ENCODE measurements at places on chromosomes 2 and 18.

- no peak for DNase-seq
These were observed 19.7 kb downstream of the DARS1 start for GRCh38 chr2:135965756-135966155.

GRCh38 chr2:46297546-46298271, 502 bp downstream of the EPAS1 start:
- DNase-seq, result no peak

DNA sequence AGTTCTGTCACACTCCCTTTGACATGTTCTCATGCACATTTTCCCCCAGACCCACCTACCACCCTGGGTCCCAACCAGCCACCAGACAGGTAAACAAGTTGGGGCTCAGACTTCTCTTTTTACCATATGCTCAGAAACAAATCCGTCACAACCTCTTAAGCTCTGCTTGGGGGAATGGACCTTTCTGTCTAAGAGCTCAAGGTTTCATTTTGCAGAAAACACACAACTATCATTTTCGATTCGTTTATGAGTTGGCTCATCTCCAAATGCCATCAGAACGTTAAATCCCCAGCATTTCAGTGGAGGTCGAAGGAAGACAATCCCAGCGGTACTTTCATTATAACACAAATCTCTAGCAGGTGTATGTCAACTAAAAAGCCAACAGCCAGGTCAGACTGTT, 30.6 kb upstream of the NCK2 start:
- DNase-seq, result no peak

- no peak for DNase-seq
These were observed 261.4 kb upstream of the MGAT5 start for GRCh38 chr2:133992454-133992853.

DNA sequence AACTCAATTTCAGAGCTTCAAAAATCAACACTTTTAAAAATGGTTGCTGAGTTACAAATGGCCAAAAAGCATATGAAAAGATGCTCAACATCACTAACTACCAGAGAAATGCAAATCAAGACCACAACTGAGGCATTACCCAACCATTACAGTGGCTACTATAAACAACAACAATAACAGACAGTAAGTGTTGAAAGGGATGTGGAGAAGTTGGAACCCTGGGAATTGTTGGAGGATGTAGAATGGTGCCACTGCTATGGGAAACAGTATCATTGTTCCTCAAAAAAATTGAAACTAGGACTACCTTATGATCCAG, 173.3 kb upstream of the SPRED2 start:
- DNase-seq, result no peak

- DNase-seq, result peak; percentile 62
These were observed 9.7 kb downstream of the TMEM18 start for GRCh38 chr2:667332-667999.

GRCh38 chr2:164719996-164720941, 99.0 kb upstream of the GRB14 start:
- peak; percentile 46 for DNase-seq

DNA sequence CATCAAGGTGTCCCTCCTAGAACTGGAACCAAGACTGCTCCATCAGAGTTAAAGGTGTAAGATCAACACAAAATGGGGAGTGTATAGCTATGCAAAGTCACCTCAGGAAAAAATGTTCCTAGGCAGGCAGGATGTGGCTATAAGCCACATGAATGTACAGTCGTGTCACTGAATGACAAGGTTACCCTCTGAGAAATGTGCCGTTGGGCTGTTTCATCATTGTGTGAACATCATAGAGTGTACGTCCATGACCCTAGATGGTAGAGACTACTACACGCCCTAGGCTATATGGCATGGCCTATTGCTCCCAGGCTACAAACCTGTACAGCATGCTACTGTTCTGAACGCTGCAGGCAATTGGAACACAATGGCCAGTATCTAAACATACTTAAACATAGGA, 24.5 kb downstream of the TYMS start:
- DNase-seq, result no peak

GRCh38 chr2:55175254-55176093, 56.6 kb downstream of the CLHC1 start:
- DNase-seq, result peak; percentile 73

GRCh38 chr2:219820767-219821166, 193.3 kb downstream of the SLC4A3 start:
- no peak for DNase-seq

GRCh38 chr2:109318150-109318948, 189.3 kb downstream of the SH3RF3 start:
- DNase-seq, result peak; percentile 91

DNA sequence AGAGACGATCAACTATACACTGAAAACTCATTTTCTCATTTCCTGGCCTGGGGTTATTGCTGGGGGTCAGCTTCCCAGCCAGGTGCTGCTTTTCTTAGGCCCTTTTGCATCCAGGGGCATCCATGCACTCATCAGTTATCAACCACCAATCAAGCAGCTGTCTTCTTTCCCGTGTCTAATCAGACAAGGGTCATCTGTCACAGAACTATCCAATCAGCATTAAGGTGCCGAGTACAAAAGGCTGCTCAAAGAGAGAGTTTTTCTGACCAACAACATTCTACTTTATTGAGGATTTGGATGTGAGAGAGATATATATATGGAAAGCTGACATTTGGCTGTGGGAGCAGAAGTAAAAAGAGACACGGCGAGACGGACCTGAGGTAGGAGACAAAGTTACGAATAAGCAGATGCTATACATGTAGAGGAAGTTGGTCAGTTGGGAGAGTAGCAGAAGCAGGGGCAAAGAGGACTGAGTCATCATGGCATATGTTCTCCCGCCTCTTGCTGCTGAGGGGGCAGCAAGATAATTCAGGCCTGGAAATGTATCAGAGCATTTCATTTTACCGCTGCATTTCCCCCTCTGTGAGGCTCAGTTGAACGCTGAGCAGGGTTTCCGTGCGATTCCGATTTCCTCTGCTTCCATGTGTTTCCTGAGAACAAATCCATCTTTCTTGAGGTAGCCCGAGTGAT, 129.3 kb downstream of the NUP35 start:
- DNase-seq, result peak; percentile 1

DNA sequence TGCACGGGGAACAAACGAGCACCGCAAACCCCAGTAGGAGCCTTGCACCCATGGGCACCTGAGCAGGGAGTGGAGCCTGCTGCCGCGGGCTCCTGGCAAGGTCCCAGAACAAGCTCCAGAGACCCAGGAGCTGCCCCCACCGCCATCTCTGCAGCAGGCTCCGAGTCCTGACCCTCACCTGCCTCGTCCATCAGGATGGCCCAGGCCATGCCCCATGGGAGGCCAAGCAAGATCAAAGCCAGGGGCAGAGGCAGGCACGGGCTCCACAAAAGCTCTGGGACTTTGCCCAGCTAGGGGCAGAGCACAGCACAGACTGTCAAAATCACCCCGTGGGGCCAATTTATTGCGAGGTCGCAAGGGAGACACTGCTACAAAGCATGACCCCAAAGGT, 43.6 kb downstream of the GPC1 start:
- DNase-seq, result no peak

DNA sequence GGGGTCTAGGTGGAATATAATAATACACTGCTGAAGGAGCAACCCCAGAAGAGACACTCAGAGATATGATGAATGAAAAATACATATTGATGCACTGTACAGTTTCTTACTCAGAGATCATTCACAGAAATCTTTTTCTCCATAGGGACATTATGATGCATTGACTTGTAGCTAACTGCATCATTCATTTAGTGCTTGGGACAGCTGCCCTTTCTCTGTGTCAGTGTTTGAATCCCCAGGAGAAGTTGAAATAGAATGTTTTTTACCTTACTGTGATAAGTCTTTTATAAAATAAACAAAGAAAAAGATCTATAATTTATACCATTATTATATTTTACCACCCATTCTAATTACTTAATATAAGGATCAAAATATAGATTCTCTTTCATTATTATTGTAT, 91.7 kb upstream of the DSEL start:
- peak; percentile 17 for DNase-seq

GRCh38 chr2:44929735-44930273, 11.7 kb upstream of the SIX3 start:
- DNase-seq, result no peak

- no peak for DNase-seq
These were observed 135.8 kb upstream of the GPC1 start for GRCh38 chr2:240299710-240300068.

- DNase-seq, result no peak
These were observed 22.0 kb upstream of the STPG4 start for GRCh38 chr2:47177043-47177565.

DNA sequence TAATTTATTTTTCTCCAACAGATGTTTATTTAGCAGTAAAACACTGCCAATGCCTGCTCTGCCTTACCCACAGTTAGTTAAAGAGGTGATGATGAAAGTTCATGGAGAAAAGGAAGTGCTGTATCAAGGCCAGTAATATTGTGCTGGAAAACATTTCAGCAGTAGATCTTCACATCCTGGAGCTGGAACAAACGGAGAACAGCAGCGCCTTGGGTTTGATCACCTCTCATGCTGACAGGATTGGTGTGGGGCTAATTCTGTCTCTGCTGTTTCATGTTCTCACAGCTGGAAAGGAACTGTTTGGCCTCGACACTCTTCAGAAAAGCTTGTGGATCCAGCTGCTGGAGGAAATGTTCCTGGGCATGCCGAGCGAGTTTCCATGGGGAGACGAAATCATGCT, 61.5 kb upstream of the RPE start:
- DNase-seq, result no peak

- DNase-seq, result no peak
These were observed 22.7 kb downstream of the RHOB start for GRCh38 chr2:20469595-20469994.

DNA sequence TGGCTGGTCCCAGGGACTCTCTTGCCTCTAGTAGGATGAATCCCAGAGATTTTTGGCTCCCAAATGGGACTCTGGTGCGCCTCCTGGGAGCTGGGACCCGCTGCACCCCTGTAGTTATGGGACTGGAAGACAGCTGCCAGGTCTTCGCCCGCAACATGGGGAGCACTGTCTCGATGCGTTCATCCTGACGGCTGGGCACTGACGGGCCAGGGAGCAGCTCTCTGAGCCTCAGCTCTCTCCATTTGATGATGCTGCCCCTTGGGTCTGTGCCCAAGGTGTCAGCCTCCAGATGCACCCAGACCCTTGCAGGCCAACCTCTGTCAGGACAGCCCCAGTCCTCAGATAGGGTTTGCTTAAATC, 9.3 kb upstream of the ARMC9 start:
- DNase-seq, result no peak

GRCh38 chr18:72155327-72155726, 388.8 kb downstream of the CBLN2 start:
- no peak for DNase-seq

DNA sequence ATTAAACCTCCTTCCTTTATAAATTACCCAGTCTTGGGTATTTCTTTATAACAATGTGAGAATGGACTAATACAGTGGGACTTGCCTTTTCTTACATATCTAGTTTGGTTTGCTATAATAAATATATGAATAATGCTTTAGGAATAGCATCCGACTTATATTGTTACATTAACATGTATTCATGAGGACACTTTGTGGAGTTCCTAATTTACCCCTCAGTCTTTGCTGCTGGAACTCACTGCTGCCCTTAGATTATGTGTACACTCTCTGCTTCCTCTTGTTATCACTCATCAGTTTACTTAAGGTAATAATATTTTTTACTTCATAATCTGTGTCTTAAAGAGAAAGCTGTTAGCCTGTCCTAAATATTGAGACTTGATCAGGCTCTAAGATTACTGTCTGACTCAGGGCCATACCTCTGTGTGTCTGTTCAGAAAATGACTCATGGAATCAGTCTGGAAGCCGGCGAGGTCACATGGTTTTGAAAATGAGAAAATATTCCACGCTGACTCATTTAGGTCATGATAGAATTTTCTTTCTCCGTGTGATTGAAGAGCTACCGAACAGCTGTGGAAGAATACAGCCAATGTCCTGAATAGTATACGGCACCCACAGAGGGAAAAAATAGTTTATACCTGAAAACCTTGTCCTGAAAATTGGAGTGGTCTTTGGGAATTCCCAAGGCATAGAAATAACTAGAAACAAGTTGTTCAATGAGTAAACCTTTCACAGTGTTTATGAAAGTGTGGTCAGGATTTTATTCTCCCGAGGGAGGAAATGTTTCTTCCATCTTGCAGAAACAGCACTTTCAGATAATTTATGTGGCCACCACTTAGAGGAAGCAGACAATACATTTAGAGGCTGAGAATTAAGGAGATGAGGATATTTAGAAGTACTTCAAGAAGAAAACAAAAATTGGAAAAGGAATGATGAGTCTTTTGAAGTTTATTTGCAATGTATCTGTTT, 156.4 kb downstream of the DSEL start:
- peak; percentile 94 for DNase-seq

GRCh38 chr18:24790347-24790746, 329.9 kb downstream of the HRH4 start:
- DNase-seq, result no peak

DNA sequence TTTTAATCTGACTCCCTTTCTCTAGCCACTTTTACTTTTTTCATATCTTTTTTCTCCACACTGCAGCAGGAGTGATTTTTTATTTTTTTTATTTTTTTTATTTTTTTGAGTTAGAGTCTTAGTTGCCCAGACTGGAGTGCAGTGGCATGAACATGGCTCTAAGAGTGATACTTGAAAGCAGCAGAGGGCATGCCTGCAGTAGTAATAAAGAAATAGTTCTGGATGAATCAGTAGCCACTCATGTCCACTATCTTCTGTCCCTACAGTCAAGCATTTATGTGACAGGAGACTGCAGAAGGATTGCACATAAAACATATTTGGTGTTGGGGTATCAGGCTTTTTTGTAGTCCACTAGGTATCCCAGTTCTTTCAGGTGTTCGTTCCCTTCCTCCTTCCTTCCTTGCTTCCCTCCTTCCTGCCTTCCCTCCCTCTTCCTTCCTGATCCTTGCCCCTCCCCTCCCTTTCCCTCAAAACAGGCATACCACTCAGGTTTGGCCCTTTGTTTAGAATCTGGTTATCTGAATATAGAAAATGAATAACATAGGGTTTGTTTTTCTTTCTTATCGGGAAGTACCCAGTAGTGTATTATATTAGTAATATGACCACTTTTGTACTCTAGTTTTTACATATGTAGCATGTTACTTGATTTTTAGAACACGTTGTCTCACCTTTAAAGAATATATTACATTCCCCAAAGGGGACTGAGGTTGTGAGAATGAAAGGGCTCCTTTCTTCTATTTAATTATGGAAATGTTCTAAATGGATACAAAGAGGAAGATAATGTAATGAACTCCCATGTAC, 23.5 kb downstream of the MIB1 start:
- DNase-seq, result no peak

GRCh38 chr2:45483997-45484396, 127.1 kb downstream of the SRBD1 start:
- peak; percentile 5 for DNase-seq

GRCh38 chr2:205734436-205735037, 52.2 kb downstream of the NRP2 start:
- DNase-seq, result peak; percentile 94
